ENCODE measurements at places on chromosomes 2 and 18. TPM values are rescaled to one million over a fixed set of nuclear protein-coding genes. Genes with fewer than 3 reads are reported as not detected.

Gene G6PC2
- not detected for total RNA-seq

Gene ASB18
- total RNA-seq: not detected

Gene GNAL
- total RNA-seq: 0.87 TPM

Gene ST8SIA5
- 0.75 TPM for total RNA-seq

- no peak for DNase-seq
These were observed 237.5 kb downstream of the LOXHD1 start for GRCh38 chr18:46419391-46420141.

Gene IRS1
- 7.3 TPM for total RNA-seq

DNA sequence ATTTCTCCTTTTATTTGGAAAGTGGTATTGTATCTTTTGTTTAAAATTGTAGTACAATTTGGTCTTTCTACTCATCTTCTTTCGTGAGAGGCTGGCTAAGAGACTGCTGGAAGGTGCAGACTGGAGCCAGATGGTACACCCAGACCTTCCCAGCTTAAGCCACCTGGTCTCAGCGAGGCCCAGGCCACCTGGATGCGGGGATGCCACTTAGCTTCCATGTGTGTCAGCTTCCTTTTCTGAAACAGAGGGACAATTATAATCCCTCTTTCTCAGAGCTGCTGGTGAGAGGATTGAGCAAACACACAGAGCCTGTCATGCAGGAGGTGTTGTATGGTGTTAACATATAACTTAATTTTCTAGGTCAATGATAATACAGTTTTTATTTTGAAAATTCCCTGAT is 17.4 kb downstream of the FARP2 start:
- no peak for DNase-seq

DNA sequence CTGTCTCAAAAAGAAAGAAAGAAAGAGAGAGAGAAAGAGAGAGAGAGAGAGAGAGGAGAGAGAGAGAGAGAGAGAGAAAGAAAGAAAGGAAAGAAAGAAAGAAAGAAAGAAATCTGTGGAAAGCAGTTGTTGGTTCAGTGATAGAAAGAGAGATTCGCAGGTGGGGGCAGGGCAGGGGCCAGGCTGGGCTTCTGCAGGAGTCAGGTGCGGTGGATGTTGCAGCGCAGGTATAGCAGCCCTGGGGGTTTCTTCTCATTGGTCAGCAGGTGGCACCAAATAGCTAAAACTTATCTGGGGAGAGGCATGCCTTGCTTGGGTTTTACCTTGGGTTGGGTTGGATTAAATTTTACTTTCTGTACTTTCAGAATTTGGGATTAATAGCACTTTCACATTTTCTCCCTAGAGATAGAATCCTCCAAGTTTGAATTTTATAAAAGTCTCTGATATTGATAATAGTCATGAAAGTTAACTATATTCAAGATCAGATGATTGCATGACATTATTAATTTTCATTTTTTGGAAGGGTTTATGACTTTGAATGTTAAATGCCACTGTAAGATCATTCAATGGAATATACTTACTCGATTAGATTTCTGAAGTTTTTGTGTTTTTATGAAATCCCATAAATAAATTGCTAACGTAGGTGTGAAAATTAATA is 66.6 kb downstream of the SPTBN1 start:
- DNase-seq: peak; percentile 62

- DNase-seq: no peak
These were observed 77.7 kb downstream of the MEIS1 start for GRCh38 chr2:66512626-66513025.

DNA sequence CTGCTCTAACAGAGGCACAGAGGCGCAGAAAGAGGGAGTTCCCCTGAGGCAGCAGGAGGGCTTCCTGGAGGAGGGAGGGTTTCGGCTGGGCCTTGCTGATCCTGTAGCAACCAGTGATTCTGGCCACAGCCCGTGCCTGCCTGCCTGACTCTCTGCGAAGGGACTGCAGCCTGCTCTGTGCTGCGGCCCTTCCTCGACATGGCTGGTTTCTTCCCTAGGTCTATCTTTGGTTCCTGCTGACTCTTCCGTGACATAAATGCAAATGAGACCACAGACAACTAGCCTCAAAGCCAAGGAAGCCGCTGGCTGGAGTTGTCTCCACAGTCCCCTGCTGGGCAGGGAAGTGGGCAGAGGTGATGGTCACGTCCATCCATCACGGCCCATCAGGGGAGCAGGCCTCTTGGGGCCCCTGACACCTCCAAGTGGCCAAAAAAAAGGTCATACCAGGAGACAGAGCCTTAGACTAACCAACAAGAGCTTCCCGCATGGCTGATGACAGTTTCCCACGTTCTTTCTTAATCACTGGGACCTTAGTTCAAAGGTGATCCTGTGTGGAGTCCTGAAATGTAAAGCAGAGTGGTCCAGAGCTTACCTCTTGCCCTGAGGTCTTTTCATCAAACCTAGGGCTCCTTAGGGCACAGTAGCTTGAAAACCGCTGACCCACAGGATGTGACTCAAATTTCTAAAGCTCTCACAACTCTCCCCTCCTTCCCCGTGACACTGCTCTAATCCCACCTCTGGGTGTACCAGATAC is 55.3 kb downstream of the HS1BP3 start:
- peak; percentile 89 for DNase-seq

Gene CXCR1
- total RNA-seq: not detected

DNA sequence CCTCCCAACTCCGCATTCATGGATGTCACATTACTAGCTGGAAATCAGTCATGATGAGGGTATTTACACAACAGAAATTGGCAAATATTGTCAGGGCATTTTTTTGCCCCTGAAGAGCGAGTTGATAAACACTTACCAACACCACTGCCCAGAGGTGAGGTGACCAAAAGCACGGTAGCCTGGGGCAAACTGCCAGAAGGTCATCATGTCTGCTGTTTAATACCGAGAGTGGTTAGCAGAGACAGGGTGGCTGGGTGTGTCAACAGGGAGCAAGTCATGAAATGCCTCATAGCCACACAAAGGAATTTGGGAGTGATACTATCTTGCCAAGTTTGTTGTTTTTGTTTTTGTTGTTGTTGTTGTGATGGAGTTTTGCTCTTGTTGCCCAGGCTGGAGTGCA is 37.0 kb upstream of the EPC2 start:
- peak; percentile 11 for DNase-seq

Gene PFN4
- not detected for total RNA-seq

Gene RNF144A
- total RNA-seq: 1.8 TPM

DNA sequence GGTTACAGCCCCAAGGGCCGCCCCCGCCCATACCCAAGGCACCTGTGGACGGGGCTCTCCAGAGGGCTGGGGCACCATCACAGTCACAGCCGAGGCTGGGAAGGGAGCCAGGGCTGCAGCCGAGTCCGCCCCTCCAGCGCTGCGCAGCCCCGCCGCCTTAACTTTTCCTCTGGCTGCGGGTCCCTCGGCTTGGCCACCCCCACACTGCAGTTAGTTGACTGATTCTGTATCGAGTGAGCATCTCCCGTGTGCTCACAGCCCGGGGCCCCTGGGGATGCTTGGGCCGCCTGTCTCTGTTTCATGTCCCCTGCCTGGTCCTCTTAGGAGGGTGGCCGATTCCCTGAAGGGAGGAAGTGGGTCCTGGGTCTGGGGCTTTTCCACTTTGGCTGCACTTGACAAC is 33.7 kb downstream of the EMILIN2 start:
- no peak for DNase-seq

GRCh38 chr2:125638345-125638744 is 1017.6 kb upstream of the GYPC start:
- no peak for DNase-seq

DNA sequence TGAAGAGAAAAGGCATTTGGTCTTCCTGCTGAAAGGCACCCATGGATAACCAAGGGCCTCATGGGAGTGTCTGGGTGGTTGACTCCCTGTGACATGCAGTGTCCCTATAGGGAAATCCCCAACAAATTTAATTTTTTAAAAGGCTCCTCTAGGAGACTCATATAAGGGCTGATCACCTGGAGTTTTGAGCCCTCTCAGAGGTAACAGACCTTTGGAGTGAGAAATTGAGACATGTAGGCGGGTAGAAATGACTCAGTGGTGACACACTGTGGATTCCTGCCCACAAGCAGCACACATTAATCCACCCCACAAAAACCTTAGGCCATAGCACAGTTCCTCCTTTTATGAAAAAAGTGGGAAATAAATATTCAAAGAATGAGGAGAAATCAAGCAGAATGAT is 557.0 kb upstream of the CNTNAP5 start:
- DNase-seq: no peak

DNA sequence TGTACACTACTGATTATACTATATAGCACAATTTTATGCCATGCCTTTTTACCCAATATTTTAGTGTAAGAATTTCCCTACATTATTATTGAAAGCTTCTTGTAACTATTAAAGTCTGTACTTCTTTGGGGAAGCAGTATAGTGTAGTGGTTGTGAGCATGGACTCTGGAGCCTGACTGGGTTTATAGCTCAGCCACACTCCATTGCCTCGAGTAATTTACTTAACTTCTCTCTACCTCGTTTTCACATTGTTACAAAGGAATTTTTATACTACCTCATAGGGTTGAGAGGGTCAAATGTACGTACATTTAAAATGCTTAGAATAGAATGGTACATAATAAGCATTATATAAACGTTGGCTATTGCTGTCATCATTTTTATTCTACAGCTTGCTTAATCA is 139.2 kb downstream of the UBR3 start:
- DNase-seq: peak; percentile 25

GRCh38 chr2:159126432-159127022 is 158.1 kb downstream of the TANC1 start:
- no peak for DNase-seq

Gene ALK
- total RNA-seq: not detected
